Activated gamma-delta T cell treated with Interleukin-2 at 50 U/mL for 16 hours (primary cell): ENCODE measurements at places on chromosomes 1 and 21.

- DNase-seq = no peak
Observed at GRCh38 chr1:83900524-83900923, 98.4 kb downstream of the TTLL7 start.

DNA sequence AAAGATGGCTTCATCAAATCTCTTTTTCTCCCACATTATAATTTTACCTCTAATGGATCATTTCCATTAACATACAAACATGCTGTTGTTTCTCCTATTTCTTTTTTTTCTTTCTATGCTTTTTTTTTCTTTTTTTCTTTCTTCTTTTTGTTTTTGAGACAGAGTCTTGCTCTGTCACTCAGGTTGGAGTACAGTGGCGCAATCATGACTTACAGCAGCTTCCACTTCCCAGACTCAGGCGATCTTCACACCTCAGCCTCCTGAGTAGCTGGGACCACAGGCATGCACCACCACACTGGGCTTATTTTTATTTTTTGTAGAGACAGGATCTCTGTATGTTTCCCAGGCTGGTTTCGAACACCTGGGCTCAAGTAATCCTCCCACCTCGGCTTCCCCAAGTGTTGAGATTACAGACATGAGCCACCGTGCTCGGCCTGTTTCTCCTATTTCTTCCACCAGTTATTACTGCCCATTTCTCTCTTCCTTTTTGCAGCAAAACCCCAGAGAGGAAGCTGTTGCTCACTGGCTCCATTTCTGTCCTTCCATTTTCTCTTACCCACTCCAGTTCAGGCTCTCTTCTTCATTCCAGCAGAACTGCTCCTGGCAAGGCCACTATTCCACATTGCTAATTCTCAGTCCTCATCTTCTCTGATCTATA lies 32.1 kb upstream of the OPRD1 start:
- no peak for DNase-seq

DNA sequence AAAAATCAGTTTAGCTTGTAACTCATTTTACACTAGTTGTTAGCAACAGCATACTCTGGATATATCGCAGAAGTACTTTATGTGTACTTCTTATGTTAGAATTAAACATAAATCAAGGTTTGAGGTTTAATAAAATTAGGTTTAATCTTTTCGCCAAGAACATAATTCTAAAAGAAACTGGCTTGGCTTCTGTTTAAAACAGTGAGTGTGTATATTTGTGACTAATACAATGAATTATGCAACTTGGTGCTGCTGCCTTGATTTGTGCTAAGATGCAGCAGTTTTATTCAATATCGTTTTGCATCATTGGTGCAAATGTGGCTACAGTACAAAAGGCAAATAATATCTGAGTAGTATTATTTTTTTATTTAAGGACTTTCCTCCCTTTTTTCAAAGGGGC lies 44.8 kb downstream of the USP25 start:
- DNase-seq = no peak

DNA sequence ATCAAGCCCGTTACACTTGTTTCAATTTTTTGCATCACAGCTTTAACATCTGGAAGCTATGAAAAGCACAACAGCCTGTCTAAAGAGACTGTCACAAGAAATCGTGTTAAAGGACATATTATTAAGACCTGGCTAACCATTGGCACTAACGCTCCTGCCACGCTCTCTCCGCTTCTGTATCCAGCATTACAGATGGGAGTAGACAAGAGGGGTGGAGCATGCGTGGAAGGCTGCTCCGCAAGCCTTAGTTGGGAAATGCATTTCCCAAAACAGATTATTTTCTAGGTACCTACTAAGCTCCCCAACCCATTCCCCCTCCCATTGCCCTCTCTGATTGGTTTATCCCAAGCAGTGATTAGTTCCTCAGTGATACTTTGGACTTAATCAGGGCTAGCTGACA lies 72.4 kb downstream of the NTNG1 start:
- no peak for DNase-seq

DNA sequence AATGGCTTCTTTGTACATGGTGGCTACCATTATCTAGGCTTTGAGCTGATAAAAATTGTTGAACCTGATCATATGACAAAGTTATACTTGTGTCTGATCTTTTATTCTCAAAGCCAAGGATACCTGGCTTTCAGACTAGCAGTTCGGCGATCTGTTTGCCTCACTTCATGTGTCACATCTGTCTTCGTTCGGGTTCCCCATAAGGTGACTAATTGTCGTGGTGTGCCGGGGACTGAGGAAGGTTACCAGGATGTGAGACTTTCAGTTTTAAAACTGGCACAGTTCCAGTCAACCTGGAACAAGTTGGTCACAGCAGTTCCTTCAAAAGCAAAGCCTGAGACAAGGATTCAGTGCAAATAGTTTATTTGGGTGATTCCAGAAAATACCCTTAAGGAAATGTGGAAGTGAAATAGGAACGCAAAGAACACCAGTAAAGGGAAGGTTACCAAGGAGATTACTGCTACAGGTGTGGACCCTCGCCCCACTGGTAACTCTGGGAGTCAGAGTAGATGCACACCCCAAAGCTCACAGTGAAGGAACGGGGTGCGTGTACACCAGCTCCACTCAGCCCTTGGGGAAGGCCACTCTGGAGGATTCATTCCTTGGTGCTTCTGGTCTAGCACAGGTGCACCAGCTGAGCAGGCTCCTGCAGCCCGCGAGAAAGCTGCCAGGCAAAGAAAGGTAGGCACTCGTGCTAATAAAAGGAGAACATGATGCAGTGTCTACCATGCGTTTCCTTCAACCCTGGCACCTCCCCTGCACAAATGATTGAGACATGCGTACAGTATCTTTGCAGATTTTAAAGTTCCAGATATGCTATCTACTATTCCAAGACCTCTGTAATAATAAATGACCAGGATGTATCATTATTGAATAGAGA lies 69.0 kb downstream of the VWA5B1 start:
- DNase-seq = no peak

GRCh38 chr1:110477041-110477440 lies 26.1 kb downstream of the PROK1 start:
- no peak for DNase-seq
